Peyer's patch (tissue), 4 donors: ENCODE measurements at places on chromosomes 2 and 18. TPM values are rescaled to one million over a fixed set of nuclear protein-coding genes. Genes with fewer than 3 reads are reported as not detected.
A peak's percentile ranks its signal among the peaks of the same experiment; 100 is the strongest.

GRCh38 chr18:31487246-31488015 is 10.5 kb upstream of the DSG2 start:
- DNase-seq, result no peak
- no peak overlapping the region for H3K27ac ChIP-seq
- no peak overlapping the region for H3K4me3 ChIP-seq
- peaks cover 8% of the 10 kb centered on the region for H3K4me1 ChIP-seq
- no peaks in the 10 kb centered on the region for H3K27me3 ChIP-seq

GRCh38 chr2:234702731-234703225 is 205.9 kb upstream of the ARL4C start:
- H3K4me3 ChIP-seq, result no peak overlapping the region
- no peak for DNase-seq
- H3K4me1 ChIP-seq, result no peaks in the 10 kb centered on the region
- H3K36me3 ChIP-seq, result no peaks in the 10 kb centered on the region
- H3K27ac ChIP-seq, result no peak overlapping the region
- no peaks in the 10 kb centered on the region for H3K27me3 ChIP-seq

DNA sequence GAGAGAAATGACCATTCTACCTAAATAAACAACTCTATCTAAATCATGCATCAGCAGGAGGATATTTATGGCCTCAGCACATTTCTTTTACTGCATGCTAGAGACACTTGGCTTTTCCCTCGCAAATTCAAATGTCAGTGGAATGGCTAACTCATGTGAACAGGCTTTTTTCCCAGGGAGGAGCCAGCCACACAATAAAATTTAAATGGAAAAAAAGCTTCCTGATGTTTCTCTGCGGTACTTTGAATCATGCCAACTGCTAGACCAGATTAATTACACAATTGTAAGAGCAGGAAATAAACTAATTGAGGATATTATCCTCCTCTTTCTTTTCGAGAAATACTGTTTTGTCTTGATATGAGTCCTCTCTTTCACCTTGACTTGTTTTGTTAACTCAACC is 676.3 kb downstream of the IRS1 start:
- no peaks in the 10 kb centered on the region for H3K27me3 ChIP-seq
- H3K27ac ChIP-seq, result no peak overlapping the region
- no peak for DNase-seq
- H3K4me3 ChIP-seq, result no peak overlapping the region
- H3K36me3 ChIP-seq, result no peaks in the 10 kb centered on the region
- no peaks in the 10 kb centered on the region for H3K4me1 ChIP-seq

DNA sequence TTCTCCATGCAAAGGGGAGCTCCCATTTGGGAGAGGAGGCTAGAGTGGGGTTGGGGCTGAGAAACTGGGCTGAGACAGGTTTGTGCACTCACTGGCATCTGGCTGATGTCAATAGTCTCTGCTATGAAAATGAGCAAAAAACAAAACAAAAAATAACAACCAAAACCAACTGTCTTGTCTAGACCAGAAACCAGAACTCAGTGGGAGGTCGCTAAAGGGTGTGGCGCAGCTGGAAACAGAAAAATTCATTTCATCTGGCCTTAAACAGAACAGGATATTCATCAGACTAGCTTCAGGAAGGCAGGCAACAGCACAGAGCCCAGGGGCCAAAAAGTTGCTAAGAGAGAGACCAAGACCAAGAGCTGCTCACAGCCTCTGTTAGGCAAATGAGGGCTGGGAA is 126.1 kb downstream of the THNSL2 start:
- H3K36me3 ChIP-seq, result no peaks in the 10 kb centered on the region
- H3K4me3 ChIP-seq, result no peak overlapping the region
- no peaks in the 10 kb centered on the region for H3K4me1 ChIP-seq
- DNase-seq, result no peak
- no peak overlapping the region for H3K27ac ChIP-seq

DNA sequence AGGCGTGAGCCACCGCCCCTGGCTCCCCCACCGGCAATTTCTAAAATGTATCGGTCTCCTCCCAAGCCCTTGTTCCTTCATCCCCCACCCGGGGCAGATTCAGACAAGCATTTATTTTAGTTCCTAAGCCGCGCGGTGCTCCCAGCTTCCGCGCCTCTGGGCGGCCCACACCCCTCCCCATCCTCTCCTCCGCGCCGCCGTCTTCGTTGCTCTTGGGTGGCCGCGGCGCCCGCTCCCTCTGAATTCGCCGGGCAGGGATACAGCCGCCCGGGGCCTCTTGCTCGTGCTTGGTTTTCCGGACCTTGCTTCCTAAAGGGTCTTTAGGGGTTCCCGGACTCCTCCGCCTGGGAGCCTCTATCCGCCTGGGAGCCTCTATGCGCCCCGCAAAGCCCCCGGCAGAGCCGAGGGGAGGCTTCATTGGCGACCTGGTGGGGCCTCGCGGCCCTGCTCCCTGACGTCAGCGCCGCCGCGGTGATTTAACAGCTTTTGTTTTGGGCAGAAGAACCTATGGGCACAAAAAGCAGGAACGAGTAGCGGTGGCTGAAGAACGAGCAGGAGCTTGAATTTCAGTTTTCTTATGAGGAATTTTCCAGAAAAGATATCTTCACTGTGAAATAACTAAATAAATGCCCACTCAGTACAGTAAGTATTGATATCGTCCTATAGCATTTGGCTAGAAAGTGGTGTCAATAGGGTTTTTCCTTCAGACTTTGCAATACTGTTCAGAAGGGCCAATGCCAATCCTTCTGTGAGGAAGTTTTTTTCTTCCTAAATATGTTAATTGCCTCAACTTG is 37.3 kb downstream of the PRKRA start:
- H3K27me3 ChIP-seq, result no peaks in the 10 kb centered on the region
- no peaks in the 10 kb centered on the region for H3K4me1 ChIP-seq
- peak; percentile 72 for DNase-seq
- no peaks in the 10 kb centered on the region for H3K36me3 ChIP-seq
- H3K4me3 ChIP-seq, result peak overlapping the region; percentile 69

DNA sequence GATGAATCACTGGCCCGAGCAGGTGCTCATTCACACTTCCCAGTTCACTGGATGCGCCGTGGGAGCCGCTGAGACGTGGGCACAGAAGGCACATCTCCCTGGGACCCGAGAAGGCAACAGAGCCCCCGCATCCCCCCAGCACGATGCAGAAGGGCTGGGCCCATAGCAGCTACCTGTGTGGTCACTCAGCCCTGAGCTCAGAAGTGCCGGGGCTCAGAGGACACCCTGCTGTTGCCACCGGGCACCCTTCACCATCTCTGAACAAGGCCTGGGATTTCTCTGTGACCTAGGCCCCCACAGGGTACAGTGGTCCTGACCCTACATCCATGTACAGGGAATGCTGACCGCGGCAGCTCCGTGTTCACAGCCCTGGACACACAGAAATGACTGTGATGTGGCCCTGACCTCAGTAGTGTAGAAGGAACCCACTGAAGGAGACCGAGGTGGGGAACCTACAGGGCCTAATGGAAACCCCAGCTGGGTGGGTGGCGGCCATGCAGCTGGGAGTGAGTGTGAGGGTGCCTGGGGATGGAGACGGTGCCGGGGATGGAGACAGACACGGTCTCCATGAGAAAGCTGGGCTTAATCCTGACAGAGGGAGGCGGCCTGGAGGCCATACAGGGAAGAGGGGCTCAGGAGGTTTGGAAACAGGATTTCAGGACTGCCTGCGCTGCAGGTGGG is 111.9 kb upstream of the OTOS start:
- no peaks in the 10 kb centered on the region for H3K4me1 ChIP-seq
- no peak for DNase-seq
- no peaks in the 10 kb centered on the region for H3K27me3 ChIP-seq
- H3K4me3 ChIP-seq, result no peak overlapping the region

DNA sequence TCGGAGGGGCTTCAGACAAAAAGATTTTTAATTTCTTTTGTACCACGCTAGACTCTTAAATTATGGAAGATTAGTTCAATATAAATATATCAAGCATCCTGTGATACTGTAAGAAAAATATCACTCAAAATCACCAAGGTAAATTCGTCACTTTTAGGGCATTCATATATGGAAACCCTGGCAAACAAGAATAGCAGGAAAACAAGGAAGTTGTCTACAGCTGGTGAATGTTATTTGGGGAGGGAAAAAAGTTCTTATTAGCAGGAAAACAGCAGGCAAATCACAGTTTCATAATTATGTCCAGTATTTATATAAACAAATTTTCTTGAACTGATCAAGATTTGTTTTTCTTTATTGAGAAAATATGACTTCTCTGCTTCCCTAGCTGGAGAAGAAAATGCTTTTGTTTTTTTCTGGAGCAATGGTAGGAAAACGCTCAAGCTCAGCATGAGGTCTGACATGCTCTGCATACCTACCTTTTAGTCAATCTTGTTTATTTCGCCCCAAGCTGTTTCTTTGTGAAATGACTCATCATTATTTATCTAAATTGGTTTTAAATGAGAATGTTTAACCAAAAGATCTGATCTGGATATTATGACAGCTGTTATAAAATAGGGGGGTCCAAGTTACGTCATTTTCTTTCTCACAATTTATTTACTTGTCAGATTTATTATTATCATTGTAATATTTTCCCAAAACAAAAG is 14.7 kb downstream of the LINC00305 start:
- no peaks in the 10 kb centered on the region for H3K36me3 ChIP-seq
- DNase-seq, result no peak
- no peaks in the 10 kb centered on the region for H3K4me1 ChIP-seq
- H3K27me3 ChIP-seq, result no peaks in the 10 kb centered on the region

DNA sequence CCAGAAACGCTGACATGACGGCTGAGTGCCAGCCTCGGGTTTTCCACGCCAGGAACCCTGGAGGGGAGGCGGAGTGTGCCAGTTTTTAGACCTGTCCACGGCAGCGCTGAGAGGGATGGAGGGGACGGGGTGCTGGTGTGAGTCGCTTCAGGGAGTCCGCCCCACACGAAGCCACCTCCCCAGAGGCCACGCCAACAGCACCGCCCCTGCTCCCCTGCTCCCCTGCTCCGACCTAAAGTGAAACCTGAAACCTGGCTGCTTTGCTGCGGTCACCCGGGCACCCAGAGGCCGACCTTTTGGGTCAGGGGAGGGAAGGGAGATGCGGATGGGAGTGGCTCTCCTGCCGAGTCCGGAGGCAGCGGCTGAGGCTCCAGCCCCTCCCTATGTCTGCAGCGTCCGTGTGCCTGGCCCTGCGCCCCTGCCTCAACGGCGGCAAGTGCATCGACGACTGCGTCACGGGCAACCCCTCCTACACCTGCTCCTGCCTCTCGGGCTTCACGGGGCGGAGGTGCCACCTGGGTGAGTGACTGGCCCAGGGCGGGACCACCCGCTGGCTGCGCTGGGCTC is 38.1 kb downstream of the SNED1 start:
- H3K4me3 ChIP-seq, result peak overlapping the region; percentile 40
- peaks cover 15% of the 10 kb centered on the region for H3K4me1 ChIP-seq
- no peak for DNase-seq
- H3K36me3 ChIP-seq, result no peaks in the 10 kb centered on the region
- H3K27ac ChIP-seq, result peak overlapping the region; percentile 79

GRCh38 chr2:172821370-172822338 is 86.0 kb downstream of the RAPGEF4 start:
- no peaks in the 10 kb centered on the region for H3K27me3 ChIP-seq
- no peak for DNase-seq
- H3K4me1 ChIP-seq, result no peaks in the 10 kb centered on the region
- H3K36me3 ChIP-seq, result no peaks in the 10 kb centered on the region
- H3K4me3 ChIP-seq, result no peak overlapping the region

GRCh38 chr2:105062158-105062557 is 24.3 kb downstream of the MRPS9 start:
- H3K4me3 ChIP-seq, result no peak overlapping the region
- no peak overlapping the region for H3K27ac ChIP-seq
- H3K4me1 ChIP-seq, result no peaks in the 10 kb centered on the region

DNA sequence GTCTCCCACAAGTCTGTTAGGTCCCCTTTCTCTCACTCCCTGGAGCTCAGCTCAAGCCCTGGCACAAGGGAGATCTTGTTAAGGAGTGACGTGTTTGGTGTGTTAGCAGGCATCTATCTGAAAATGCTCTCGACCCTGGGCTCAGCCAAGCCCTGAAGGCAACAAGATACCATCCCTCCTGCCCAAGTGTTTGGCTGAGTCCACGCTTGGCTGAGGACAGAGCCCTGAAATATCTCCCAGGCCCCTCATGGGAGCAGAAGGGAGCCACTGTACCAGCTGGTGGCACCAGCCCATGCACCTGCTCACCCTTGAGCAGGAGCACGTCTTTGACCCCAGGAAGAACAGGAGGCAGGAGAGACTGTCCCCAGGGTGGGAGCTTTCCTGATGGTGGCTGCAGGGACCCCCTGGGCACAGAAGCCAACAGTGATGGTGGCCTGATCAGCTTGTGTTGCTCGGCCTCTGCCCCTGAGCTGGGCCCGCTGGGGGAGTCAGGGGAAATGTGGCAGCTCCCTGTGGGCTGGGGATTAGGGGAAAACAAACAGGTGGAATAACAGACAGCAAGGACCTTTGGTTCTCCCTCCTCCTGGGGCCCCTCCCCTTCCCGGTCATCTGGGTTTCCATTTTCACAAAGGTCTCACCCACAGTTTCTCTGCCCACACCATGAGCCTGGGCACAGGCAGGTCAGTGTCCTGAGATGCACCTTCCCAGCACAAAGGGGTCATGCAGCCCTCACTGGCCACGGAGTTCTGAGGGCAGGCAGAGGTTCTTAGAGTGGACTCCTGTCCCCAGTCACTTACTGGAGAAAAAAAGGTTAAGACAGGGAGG is 91.6 kb downstream of the RHOB start:
- peak; percentile 47 for DNase-seq
- no peak overlapping the region for H3K4me3 ChIP-seq
- H3K27ac ChIP-seq, result no peak overlapping the region

- H3K4me3 ChIP-seq, result no peak overlapping the region
- no peaks in the 10 kb centered on the region for H3K4me1 ChIP-seq
- no peak overlapping the region for H3K27ac ChIP-seq
- H3K36me3 ChIP-seq, result no peaks in the 10 kb centered on the region
These were observed 15.6 kb downstream of the CHMP1B start for GRCh38 chr18:11866764-11867163.

DNA sequence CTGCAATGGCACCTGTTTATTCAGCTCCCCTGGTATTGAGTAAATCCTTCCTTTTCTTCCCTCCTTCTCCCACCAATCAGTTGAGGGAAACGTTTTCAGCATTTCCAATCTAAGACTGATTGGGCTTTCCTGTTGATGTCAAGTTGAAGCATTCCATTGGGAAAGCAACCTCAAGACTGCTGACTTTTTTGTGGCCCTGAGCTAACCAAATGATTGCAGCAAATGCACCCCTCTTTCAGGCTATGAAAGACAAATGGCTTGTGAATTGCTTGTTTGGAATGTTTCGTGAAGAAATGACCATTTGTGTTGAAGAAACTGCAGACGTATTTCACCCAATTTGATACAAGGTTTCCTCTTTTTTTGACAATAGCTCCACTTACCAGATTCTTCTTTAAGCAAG is 303.5 kb downstream of the EPHA4 start:
- H3K27ac ChIP-seq, result no peak overlapping the region
- no peak overlapping the region for H3K4me3 ChIP-seq
- no peaks in the 10 kb centered on the region for H3K36me3 ChIP-seq
- H3K4me1 ChIP-seq, result no peaks in the 10 kb centered on the region

The AGXT gene
- total RNA-seq, result not detected

The EGR4 gene
- total RNA-seq, result not detected

The CRYGC gene
- not detected for total RNA-seq

The DTNB gene
- 0.70 TPM for total RNA-seq

The RAPGEF4 gene
- total RNA-seq, result 4.8 TPM
